ENCODE measurements at places on chromosomes 1 and 21. TPM values are rescaled to one million over a fixed set of nuclear protein-coding genes. Genes with fewer than 3 reads are reported as not detected.
A peak's percentile ranks its signal among the peaks of the same experiment; 100 is the strongest.

The FMO3 gene
- 6.7 TPM for polyA plus RNA-seq

The LCE1C gene
- not detected for polyA plus RNA-seq

The VASH2 gene
- 0.49 TPM for polyA plus RNA-seq

The CRABP2 gene
- 4.0 TPM for polyA plus RNA-seq

The RBM11 gene
- 5.4 TPM for polyA plus RNA-seq

GRCh38 chr1:46466477-46467182, 23.0 kb upstream of the DMBX1 start:
- peaks cover 5% of the 10 kb centered on the region for H3K4me1 ChIP-seq
- H3K27me3 ChIP-seq: peaks cover 28% of the 10 kb centered on the region
- H3K27ac ChIP-seq: no peak overlapping the region
- peak overlapping the region; percentile 51 for H3K4me3 ChIP-seq
- no peaks in the 10 kb centered on the region for H3K36me3 ChIP-seq
- DNase-seq: peak; percentile 56

GRCh38 chr1:33880305-33880704, 16.4 kb downstream of the HMGB4 start:
- no peaks in the 10 kb centered on the region for H3K27me3 ChIP-seq
- no peak overlapping the region for H3K27ac ChIP-seq
- no peaks in the 10 kb centered on the region for H3K36me3 ChIP-seq
- no peak overlapping the region for H3K4me3 ChIP-seq

- H3K27me3 ChIP-seq: no peaks in the 10 kb centered on the region
- no peak for DNase-seq
- peaks cover 31% of the 10 kb centered on the region for H3K36me3 ChIP-seq
- H3K4me1 ChIP-seq: no peaks in the 10 kb centered on the region
These were observed 79.5 kb downstream of the CLSTN1 start for GRCh38 chr1:9744106-9744799.

- H3K27me3 ChIP-seq: no peaks in the 10 kb centered on the region
- H3K27ac ChIP-seq: no peak overlapping the region
- H3K4me1 ChIP-seq: peaks cover 25% of the 10 kb centered on the region
- H3K4me3 ChIP-seq: no peak overlapping the region
- no peaks in the 10 kb centered on the region for H3K36me3 ChIP-seq
These were observed 481.3 kb downstream of the CAMTA1 start for GRCh38 chr1:7266561-7266960.

DNA sequence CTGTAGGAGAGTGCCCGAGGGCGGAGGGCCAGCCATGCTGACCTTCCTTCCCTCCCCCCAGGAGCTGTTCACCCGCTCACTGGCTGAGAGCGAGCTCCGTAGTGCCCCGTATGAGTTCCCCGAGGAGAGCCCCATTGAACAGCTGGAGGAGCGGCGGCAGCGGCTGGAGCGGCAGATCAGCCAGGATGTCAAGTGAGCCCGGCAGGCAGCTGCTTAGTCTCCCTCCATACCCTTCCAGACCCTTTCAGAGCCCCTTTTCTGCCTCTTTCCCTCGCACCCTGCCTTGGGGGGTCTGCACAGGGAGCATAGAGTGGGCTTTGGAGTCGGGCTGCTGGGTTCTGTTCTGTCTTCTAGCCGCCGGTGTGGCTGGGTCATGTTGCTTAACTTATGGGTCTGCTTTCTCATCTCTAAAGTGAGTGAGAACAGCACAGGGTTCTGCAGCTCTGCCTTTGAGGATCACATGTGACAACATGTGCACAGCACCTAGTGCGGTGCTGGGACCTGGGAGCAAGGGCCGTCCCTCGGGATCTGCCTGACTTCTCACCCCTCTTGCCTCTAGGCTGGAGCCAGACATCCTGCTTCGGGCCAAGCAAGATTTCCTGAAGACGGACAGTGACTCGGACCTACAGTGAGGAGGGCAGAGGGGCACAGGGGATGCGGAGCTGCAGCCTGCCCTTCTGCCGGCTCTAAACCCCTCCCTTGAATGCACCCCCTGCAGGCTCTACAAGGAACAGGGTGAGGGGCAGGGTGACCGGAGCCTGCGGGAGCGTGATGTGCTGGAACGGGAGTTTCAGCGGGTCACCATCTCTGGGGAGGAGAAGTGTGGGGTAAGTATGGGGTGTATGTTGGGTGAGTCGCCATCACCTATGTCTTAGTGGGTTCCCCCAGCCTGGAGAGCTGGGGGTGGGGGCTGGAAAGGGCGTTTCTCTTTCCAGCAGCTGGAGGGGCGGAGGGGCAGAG, 6.2 kb downstream of the AMPD2 start:
- no peaks in the 10 kb centered on the region for H3K27me3 ChIP-seq
- peaks cover 45% of the 10 kb centered on the region for H3K36me3 ChIP-seq
- peak; percentile 78 for DNase-seq
- no peak overlapping the region for H3K4me3 ChIP-seq
- H3K27ac ChIP-seq: no peak overlapping the region

DNA sequence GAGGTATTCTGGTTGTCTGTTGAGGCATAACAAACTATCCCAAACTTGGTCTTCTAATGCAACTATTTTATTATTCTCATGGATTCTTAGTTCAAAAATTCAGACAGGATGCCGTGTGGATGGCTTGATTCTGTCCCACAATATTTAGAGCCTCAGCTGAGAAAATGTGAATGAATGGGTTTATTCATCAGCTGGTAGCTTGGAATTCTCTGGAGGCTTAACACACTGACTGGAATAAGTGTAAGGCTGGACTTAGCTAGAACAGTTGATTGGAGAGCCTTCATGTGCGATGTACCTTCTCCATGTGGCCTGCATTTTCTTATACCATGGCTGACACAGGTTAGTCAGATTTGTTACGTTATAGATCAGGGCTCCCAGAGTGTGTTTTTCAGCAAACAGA, 30.8 kb downstream of the TNNI3K start:
- peaks cover 4% of the 10 kb centered on the region for H3K4me1 ChIP-seq
- H3K36me3 ChIP-seq: no peaks in the 10 kb centered on the region
- no peak for DNase-seq
- H3K27ac ChIP-seq: no peak overlapping the region

DNA sequence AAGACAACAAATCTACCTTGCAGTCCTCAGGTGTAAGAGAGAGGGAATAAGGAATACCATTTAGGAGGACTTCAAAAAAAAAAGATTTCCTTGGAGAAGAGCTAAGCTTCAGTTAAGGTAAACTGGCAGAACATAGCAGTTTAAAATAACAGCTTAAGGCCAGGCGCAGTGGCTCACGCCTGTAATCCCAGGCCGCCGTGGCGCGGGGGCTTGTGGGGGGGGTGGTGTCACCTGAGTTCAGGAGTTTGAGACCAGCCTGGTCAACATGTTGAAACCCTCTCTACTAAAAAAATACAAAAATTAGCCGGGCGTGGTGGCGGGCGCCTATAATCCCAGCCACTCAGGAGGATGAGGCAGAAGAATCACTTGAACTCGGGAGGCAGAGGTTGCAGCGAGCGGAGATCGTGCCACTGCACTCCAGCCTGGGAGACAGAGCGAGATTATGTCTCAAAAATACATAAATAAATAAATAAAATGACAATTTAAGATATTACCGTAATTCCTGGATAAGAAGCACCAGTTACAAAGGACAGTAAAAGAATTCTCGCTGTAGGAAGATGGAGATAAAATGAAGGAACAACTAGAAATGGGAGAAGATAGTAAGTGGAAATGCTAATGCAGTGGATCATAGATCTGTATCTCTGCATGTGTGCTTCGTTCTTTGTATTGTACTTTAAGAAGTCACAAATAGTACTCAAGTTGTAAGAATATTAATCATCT, 1140.2 kb downstream of the NCAM2 start:
- H3K36me3 ChIP-seq: no peaks in the 10 kb centered on the region
- H3K27me3 ChIP-seq: no peaks in the 10 kb centered on the region
- no peaks in the 10 kb centered on the region for H3K4me1 ChIP-seq
- DNase-seq: no peak

DNA sequence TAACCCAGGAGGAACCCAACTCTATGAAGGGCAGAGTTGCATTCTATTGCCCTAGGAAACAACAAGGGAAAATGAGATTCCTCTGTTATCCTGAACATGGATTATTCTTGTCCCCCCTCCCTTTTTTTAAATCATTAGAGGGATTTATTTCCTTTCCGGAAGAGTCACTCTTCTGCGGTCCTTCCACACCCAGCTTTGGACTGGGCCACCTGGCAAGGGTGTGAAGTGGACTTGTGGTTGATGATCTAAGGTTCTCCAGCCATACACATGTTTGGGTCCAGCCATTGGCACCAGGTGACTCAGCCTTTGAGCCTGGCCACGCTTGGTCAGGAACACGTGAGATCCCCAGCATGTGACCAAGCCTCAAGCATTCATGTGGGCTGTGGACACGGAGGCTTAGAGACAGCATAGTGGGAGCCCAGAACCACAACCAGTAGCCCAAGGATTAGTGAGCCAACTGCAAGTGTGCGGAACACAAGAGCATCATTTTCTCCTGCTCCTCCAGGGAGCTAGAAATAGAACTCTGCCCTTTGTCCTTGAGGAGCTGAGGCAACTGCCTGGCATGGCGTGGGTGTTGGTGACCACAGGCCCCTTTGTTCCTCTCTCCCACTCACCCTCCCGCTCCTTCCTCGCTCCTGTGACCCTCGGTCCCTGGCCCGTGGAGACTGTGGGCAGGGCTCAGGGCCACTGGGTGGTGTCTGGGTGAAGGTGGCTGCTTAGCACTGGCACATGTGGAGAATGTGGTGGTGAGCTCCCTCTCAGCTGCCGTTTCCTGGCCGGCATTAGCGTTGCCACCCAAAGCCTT, 50.1 kb downstream of the NENF start:
- no peaks in the 10 kb centered on the region for H3K36me3 ChIP-seq
- no peaks in the 10 kb centered on the region for H3K4me1 ChIP-seq
- no peak for DNase-seq
- no peak overlapping the region for H3K4me3 ChIP-seq
- H3K27ac ChIP-seq: no peak overlapping the region
- no peaks in the 10 kb centered on the region for H3K27me3 ChIP-seq

- H3K27me3 ChIP-seq: no peaks in the 10 kb centered on the region
- H3K4me3 ChIP-seq: no peak overlapping the region
- no peaks in the 10 kb centered on the region for H3K4me1 ChIP-seq
These were observed 391.6 kb upstream of the VAMP3 start for GRCh38 chr1:7379441-7379971.

DNA sequence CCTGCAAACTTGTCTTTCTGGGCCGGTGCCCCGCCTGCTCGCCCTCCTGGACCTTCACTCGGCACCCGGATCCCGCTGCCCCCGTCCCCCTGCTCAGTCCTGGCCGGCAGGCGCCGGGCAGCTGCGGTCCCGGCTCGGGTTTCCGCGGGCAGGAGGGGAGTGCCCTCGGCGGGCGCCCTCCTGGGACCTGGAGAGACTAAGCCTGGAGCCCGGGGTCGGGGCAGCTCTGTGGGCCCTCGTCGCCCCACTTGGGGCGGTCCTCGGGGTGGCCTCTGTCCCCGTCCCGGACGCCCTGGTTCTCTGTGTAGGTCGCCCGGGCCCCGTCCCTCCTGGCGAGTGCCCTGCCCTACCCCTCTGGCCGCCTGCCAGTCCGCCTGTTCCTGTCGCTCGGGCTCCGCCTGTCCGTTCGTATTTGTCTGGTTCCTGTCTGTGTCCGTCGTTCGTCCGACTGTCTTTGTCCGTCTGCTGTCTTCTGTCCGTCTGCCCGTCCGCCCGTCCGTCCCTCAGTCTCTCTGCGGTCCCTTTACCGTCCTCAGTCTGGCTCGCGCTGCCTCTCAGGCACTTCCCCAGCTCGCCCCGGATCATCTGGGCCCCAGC, 490 bp downstream of the SERINC2 start:
- no peaks in the 10 kb centered on the region for H3K36me3 ChIP-seq
- H3K27ac ChIP-seq: peak overlapping the region; percentile 79
- no peaks in the 10 kb centered on the region for H3K27me3 ChIP-seq

- H3K27me3 ChIP-seq: no peaks in the 10 kb centered on the region
- DNase-seq: no peak
- H3K4me3 ChIP-seq: no peak overlapping the region
- no peaks in the 10 kb centered on the region for H3K4me1 ChIP-seq
These were observed 90.1 kb downstream of the DTL start for GRCh38 chr1:212125654-212126053.

DNA sequence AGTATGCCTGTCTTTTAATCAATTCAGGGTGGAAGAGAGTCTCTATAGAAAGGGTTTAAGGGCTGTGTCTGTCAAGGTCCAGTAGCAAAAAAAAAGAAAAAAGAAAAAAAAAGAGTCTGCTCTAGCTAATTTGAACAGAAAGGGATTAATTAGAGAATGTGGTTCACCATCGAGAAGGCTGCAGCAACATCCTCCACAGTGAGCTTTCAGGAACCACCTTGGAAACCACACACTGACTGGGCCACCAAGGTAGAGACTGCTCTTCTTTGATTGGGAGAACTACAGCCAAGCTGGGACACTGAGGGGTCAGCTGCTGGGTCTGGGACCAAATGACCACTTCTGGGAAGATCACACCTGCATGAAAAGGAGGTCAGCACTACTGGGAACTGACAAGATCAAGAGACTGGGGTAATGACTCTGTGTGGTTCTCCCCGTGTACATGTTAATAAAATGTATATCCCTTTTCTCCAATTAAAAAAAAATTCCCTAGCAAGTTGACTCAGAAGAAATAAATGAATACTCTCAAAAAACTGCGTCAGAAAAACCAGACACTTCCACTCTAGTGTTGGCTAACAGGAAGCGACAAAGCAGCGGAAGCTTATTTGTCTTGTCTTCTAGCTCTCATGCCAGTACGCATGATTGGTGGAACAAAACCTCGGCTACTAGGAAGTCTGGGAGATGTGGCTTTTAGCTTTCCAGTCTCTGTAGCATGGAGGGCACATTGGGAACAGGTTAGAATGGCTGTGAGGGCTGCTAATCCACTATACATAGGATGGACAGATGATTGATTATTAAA, 60.0 kb upstream of the IVNS1ABP start:
- DNase-seq: no peak
- H3K27ac ChIP-seq: no peak overlapping the region
- no peak overlapping the region for H3K4me3 ChIP-seq
- H3K27me3 ChIP-seq: no peaks in the 10 kb centered on the region
- no peaks in the 10 kb centered on the region for H3K36me3 ChIP-seq

DNA sequence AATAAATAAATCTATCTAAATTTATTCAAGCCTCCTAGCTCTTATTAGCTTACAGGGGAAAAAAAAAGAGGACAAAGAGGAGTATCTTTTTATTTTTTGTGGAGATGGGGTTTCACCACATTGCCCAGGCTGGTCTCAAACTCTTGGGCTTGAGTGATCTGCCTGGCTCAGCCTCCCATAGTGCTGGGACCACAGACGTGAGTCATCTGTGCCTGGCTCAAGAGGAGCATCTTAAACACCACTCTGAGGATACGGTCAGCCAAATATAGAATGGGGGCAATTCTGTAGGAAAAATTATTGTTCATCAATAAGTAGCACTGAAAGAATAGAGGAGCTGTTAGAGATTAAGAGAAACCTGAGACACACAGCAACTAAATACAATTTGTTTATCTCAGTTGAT, 24.1 kb downstream of the SLC45A3 start:
- no peak overlapping the region for H3K27ac ChIP-seq
- DNase-seq: no peak
- no peak overlapping the region for H3K4me3 ChIP-seq
- H3K4me1 ChIP-seq: no peaks in the 10 kb centered on the region
- H3K27me3 ChIP-seq: no peaks in the 10 kb centered on the region
- H3K36me3 ChIP-seq: no peaks in the 10 kb centered on the region
